ENCODE measurements at places on chromosomes 13 and 19.

GRCh38 chr13:67841071-67841470, 610.9 kb upstream of the PCDH9 start:
- DNase-seq = no peak

GRCh38 chr13:100809129-100809390, 134.5 kb upstream of the TMTC4 start:
- DNase-seq = peak; percentile 65

GRCh38 chr19:15292140-15292539, 40.2 kb downstream of the BRD4 start:
- peak; percentile 44 for DNase-seq

DNA sequence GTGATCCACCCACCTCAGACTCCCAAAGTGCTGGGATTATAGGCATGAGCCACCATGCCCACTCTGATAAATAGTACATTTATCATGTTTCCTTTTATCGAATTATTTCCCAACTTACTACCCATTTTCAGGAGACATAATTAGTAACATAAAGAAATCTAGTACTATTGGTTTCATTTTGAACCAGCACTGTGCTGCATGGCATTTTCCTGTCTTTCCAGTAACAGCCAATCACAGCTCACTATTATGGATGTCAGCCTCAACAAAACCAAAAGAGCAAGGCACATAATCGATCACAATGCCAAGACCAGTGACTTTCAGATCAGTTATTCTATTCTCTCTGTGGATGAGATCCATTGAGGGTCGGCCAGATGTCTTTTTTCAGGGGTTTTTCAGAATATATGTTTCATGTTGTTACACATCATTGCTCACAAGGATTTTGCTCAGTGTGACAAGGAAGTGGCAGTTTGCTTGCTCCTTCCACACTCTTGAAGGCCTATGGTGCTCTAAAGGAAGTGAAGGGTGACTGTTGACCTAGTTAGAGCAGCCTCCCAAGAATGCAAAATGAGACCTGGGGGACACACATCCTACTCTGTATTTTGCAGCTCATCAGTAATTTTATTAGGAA, 233.4 kb downstream of the KCNRG start:
- no peak for DNase-seq

DNA sequence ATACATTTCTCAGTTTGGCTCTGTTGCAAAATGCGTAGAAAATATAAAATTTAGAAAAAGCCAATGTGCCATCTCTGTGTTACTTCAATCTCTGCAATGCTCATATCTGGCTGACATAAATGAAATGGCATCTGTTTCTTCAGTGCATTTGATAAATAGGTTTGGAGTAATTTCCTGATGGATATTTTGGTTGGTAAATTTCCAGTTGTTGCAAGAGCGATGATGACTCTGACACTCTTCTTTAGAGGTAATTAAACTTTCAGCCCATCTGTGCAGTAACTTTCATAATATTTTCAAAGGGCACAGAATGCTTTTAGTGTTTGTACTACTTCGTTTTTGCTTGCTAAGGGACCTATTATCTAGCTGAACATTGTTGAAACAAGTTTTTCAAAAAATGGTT, 1286.4 kb downstream of the PCDH9 start:
- DNase-seq = no peak

DNA sequence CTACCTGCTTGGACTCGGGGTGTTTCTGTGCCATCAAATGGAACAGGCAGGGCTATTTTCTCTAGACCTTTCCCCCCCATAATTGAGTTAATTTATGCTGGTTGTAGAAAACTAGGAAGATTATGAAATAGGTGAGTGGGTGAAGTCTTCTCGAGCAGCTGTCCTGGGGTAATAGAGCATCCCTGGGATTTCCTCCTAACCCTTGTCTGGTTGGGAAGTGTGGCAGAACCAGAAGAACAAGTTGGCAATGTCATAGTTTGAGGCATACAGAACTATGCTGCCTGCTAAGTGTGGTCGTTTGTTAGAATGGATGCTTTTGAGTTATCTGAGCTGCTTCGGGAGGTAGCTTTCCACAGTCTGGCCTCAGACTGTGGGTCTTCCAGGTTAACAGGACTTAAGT, 3.7 kb downstream of the GATAD2A start:
- DNase-seq = no peak

- DNase-seq = peak; percentile 57
These were observed 594 bp downstream of the URI1 start for GRCh38 chr19:29942404-29943261.

DNA sequence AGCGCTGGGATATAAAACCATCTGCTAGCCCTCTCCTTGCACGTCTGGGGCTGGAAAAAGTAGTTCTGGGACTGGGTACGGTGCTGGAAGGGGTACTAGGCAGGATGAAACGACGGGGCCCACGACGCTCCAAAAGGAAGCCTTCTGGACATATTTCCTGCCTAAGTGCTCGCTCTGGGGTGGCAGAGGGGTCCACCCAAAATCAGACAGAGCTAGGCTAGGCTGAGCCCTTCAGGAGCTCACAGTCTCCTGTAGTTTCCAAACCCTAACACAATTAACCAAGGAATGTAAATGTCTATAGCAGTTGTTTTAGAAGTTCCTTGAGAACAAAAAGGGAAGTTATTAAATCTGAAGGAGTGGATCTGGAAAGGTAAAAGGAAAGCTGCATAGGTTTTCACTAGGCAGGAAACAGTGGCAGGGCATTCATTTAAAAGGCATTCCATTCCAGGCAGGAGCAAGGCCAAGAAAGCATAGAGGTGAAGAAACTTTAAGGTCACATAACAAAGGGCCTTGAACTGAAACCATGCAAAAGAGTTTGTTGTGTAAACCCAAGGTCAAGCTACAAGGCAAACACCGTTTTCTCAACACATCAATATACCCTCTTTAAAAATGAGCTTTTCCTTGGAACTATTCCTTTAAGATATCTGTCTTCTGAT, 634 bp upstream of the DIAPH3 start:
- no peak for DNase-seq

GRCh38 chr13:100564444-100565223, 24.0 kb downstream of the GGACT start:
- no peak for DNase-seq

- no peak for DNase-seq
These were observed 105.5 kb downstream of the KDM4B start for GRCh38 chr19:5074407-5074806.

DNA sequence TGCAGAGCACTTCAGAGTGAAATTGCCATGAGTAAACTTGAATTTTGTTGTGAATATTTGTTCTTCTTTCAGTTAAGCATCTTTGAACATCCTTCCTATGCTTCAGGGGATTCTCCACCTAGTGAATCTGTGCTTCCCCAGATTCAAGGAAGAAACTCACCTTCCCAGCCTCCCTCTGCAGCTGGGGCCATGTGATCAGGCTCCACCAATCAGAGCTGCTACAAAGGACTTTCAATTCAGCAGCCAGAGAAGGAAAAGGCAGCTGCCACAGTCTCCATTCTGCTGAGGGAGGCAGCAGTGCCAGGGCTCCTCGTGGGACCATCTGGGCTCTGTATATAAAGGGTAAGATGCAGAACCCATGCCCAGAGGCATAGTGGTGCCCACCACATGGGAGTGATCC, 89.7 kb upstream of the SIAH3 start:
- DNase-seq = no peak

GRCh38 chr19:10752237-10752912, 34.5 kb downstream of the DNM2 start:
- no peak for DNase-seq

DNA sequence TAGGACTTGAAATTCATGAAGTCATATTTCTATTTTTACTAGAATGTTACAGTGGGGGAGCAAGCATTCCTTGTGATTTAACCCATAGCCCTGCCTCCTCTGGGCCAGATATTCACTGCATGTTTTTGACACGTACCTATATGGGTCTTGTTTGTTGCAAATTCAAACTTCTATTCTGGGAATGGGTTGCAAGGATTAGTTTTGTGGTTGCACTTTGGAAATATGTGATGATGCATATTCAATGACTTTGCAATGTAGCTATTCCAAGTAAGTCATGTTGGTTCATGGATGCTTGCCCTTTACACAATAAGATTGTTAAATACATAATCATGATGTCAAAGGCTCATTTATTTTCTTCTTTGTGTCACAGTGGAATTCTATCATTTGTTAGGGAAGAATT, 440.8 kb downstream of the TDRD3 start:
- no peak for DNase-seq

- no peak for DNase-seq
These were observed 9.1 kb downstream of the FOXO1 start for GRCh38 chr13:40657307-40657706.

DNA sequence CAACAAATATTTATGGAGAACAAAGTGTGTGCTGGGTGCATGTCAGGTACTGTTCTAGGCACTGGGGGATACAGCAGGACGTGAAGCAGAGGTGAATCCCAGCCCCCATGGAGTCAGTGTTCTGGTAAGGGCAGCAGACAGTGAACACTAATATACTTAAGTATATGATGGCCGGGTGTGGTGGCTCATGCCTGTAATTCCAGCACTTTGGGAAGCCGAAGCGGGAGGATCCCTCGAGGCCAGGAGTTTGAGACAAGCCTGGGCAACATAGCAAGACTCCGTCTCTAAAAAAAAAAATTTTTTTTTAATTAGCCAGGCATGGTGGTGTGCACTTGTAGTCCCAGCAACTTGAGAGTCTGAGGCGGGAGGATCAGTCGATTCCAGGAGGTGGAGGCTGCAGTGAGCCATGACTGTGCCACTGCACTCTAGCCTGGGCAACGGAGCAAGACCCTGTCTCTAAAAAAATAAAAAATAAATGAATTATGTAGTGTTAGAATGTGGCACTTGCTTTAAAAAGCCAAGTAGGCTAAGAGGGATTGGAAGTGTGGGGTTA, 22.6 kb downstream of the CHST8 start:
- DNase-seq = no peak

DNA sequence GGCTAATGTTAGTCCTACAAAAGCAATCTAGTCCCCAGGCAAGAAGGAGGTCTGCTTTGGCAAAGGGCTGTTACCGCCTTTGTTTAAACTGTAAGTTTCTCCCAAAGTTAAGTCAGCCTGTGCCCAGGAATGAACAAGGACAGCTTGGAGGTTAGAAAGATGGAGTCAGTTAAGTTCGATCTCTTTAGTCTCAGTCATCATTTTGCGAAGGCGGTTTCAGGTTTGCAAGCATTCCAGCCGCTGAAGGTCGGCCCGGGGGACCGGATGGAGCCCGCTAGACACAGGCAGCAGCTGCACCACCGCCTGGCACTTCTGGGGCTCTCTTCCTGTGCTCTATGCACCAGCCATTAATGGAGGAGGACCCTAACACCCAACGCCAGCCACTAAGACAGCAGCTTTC, 91.3 kb downstream of the STK24 start:
- no peak for DNase-seq

DNA sequence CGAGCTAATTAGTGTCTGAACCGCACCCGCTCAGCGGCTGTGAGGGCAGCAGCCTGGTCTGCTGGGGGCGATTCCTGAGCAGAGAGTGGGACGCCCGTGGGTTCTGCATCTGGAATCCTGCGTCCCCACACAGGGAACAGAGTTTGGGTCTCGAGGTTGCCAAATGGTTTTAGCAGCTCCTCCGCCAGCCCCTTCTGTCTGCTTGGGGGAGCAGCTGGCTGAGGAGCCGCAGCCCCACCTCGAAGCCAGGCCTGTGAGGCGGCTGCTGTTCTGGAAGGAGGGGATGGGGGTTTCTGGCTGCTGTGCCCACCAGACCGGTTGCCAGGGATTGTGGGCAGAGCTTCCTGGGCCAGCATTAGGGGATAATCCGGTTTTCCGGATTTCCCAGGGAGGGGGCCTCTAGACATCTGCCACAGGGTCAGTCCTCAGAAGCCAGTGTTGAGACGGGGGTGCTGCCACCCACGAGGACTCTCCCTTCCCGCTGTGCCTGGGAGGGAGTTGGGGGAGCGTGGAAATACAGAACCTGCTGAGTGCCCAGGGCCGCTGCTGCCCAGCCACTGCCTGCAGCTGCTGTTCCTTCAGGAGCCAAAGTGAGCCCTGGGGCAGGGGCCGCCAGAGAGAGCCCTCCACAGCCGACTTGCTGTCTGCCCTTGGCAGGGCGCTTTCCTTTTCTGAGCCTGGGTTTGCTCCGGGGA, 2.0 kb downstream of the CDC34 start:
- no peak for DNase-seq

DNA sequence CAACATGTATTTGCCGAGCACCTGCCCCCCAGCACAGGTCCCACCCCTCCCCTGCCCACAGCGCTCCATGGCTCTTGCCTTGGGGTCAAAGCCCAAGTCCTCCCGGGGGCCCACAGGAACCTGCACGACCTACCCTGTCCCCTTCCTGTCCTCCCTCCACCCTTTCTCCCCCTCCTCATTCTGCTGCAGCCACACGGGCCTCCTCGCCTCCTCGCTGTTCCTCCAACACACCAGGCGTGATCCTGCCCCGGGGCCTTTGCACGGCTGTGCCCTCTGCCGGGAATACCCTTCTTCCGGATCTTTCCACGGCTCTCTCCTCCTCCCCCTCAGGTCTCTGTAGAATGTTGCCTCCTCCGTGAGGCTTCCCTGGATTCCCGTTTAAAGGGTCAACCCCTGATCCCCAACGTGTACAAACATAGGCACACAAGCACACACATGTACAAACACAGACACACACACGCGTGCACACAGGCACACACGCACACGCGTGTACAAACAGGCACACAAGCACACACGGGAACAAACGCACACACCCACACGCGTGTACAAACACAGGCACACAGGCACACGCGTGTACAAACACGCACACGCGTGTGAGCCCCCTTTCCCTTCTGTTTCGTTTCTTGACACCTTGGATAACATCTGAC, 2.8 kb downstream of the MADCAM1 start:
- no peak for DNase-seq

- no peak for DNase-seq
These were observed 272.7 kb downstream of the DIAPH3 start for GRCh38 chr13:59891053-59891452.

All from NCI-H524 (cell line).